ENCODE measurements at places on chromosomes 5 and 9. TPM values are rescaled to one million over a fixed set of nuclear protein-coding genes. Genes with fewer than 3 reads are reported as not detected.

The CDKN2B gene
- 74.0 TPM for total RNA-seq

The SLC6A7 gene
- not detected for total RNA-seq

The ZNF483 gene
- total RNA-seq = 1.2 TPM

The JADE2 gene
- 14.3 TPM for total RNA-seq

The ZFP2 gene
- 0.55 TPM for total RNA-seq

The MYOT gene
- total RNA-seq = not detected

The MCTP1 gene
- 17.3 TPM for total RNA-seq

The VCAN gene
- total RNA-seq = 2,662 TPM
